Lower lobe of right lung (tissue), 2 donors: ENCODE measurements at places on chromosomes 4 and X. TPM values are rescaled to one million over a fixed set of nuclear protein-coding genes. Genes with fewer than 3 reads are reported as not detected.

DNA sequence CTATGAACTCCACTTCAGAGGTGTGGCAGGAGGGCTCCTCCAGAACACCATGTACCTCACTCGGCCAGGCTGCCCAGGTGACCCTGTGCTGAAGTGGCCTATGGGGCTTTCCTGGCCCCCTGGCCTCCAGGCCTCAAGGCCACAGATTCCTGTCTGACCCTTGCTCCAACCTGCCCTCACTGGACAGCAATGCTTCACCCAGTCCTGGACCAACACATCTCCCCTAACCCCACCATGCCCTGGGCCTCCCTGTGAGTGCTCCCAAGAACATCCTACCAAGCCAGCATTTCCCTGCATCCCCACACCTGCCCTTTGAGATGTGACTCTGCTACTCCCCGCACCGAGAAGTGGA, 10.5 kb downstream of the ZFYVE28 start:
- no peaks in the 10 kb centered on the region for H3K27me3 ChIP-seq
- no peaks in the 10 kb centered on the region for H3K36me3 ChIP-seq
- peaks cover 19% of the 10 kb centered on the region for H3K4me1 ChIP-seq
- H3K4me3 ChIP-seq, result no peak overlapping the region
- no peak for DNase-seq

GRCh38 chr4:11525085-11525484, 96.4 kb upstream of the HS3ST1 start:
- no peak overlapping the region for H3K27ac ChIP-seq
- no peaks in the 10 kb centered on the region for H3K36me3 ChIP-seq
- no peak overlapping the region for H3K4me3 ChIP-seq
- H3K27me3 ChIP-seq, result no peaks in the 10 kb centered on the region

SPANXN4 gene
- not detected for total RNA-seq

- H3K4me3 ChIP-seq, result no peak overlapping the region
- no peak overlapping the region for H3K27ac ChIP-seq
- no peak for DNase-seq
- H3K36me3 ChIP-seq, result no peaks in the 10 kb centered on the region
- H3K4me1 ChIP-seq, result peaks cover 28% of the 10 kb centered on the region
These were observed 61.3 kb downstream of the LIMCH1 start for GRCh38 chr4:41599192-41599786.
